ENCODE measurements at places on chromosomes 4 and X. TPM values are rescaled to one million over a fixed set of nuclear protein-coding genes. Genes with fewer than 3 reads are reported as not detected.

SOWAHD gene
- 21.4 TPM for total RNA-seq

GRCh38 chrX:70301716-70302115 lies 11.8 kb downstream of the KIF4A start:
- no peak overlapping the region for H3K4me3 ChIP-seq
- no peaks in the 10 kb centered on the region for H3K27me3 ChIP-seq
- no peaks in the 10 kb centered on the region for H3K4me1 ChIP-seq

FHIP1A gene
- total RNA-seq, result 16.2 TPM

COL25A1 gene
- 19.2 TPM for total RNA-seq

- no peaks in the 10 kb centered on the region for H3K27me3 ChIP-seq
- no peaks in the 10 kb centered on the region for H3K4me1 ChIP-seq
- H3K36me3 ChIP-seq, result no peaks in the 10 kb centered on the region
- no peak overlapping the region for H3K27ac ChIP-seq
- H3K4me3 ChIP-seq, result no peak overlapping the region
Measured at GRCh38 chr4:94038195-94038594, 169.5 kb upstream of the SMARCAD1 start.

ZIC3 gene
- total RNA-seq, result 1.3 TPM

DNA sequence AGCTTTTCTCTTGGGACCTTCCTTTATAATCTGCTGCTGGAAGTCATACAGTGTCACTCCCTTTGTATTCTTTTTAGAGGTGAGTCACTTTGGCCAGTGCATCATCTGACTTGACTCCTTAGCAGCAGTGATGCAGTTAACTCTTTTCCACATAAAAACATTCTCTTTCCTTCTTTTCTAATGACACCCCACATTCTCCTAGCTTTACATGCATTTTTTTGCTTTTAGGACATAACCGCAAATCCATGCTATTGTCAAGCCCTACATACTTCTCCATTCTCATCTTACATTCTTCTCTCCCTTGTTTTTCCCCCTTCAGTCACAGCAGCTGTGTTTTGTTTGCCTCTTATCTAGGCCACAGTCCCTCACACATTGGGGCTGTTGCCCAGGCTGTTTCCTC lies 55.1 kb downstream of the ZNF330 start:
- no peak overlapping the region for H3K27ac ChIP-seq
- DNase-seq, result no peak
- H3K4me3 ChIP-seq, result no peak overlapping the region
- H3K36me3 ChIP-seq, result no peaks in the 10 kb centered on the region
- no peaks in the 10 kb centered on the region for H3K4me1 ChIP-seq

- H3K27ac ChIP-seq, result peak overlapping the region; percentile 18
- DNase-seq, result no peak
Measured at GRCh38 chr4:39043861-39044363, 11.7 kb upstream of the TMEM156 start.

DNA sequence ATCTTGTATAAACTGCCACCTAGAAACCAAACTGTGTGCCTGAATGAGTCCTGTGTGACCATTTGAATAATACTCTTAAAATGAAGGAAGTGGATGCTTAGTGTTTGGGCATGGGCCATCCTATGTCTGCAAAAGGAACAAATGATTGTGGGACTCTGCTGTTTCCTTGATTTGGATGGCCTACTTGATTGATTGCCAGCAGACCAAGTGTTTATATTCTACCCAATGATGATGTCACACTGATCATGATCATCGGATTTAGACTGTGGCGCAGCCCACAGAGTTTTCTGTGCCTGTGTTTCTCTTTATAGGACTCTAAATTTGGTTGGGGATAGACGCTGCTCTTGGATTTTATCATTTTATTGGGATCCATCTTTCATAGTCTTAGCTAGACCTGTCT lies 4.4 kb downstream of the SEPTIN11 start:
- H3K36me3 ChIP-seq, result no peaks in the 10 kb centered on the region
- no peak for DNase-seq
- no peaks in the 10 kb centered on the region for H3K27me3 ChIP-seq

GRCh38 chr4:67714248-67714583 lies 13.3 kb upstream of the UBA6 start:
- DNase-seq, result no peak
- no peaks in the 10 kb centered on the region for H3K27me3 ChIP-seq
- no peaks in the 10 kb centered on the region for H3K4me1 ChIP-seq
- no peak overlapping the region for H3K4me3 ChIP-seq
- no peak overlapping the region for H3K27ac ChIP-seq

LAP3 gene
- 98.9 TPM for total RNA-seq

NXF2B gene
- total RNA-seq, result 4.1 TPM

Measured in testis (tissue), 5 donors.